ENCODE measurements at places on chromosomes 12 and 14. TPM values are rescaled to one million over a fixed set of nuclear protein-coding genes. Genes with fewer than 3 reads are reported as not detected.

Gene DAO
- total RNA-seq, result not detected

Gene CLEC1A
- total RNA-seq, result not detected

DNA sequence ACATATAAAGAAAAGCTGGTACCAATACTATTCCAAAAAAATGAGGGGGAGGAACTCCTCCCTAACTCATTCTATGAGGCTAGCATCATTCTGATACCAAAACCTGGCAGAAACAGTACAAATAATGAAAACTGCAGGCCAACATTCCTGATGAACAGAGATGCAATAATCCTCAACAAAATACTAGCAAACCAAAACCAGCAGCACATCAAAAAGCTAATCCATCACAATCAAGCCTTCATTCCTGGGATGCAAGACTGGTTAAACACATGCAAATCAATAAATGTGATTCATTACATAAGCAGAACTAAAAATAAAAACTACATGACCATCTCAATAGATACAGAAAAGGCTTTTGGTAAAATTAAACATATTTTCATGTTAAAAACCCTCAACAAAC, 281.3 kb downstream of the KCNH5 start:
- no peak for DNase-seq

Gene GPR84
- 0.39 TPM for total RNA-seq

GRCh38 chr12:93664573-93665138, 12.5 kb upstream of the CRADD start:
- no peak for DNase-seq

GRCh38 chr12:127655691-127656090, 611.3 kb upstream of the TMEM132C start:
- DNase-seq, result no peak

- no peak for DNase-seq
Observed at GRCh38 chr14:97777622-97778355, 980.6 kb downstream of the VRK1 start.

DNA sequence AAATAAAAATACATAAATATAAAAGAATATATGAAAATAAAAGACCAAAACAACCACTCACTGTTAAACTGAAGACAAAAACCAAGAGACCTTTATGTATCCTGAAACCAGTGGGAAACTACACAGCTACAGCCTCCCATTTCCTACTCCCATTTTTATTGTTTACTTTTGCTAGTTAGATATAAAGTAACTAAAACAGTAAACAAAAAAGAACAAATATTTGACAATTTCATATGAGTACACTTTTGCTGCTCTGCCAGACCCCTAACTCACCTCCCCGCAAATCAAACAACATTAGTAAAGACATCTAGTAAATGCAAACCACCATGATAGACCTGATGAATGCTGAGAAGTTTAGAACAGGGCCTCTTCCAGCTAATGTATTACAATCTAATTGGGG, 97.1 kb downstream of the BCL2L14 start:
- no peak for DNase-seq

Gene VWF
- total RNA-seq, result 0.44 TPM

DNA sequence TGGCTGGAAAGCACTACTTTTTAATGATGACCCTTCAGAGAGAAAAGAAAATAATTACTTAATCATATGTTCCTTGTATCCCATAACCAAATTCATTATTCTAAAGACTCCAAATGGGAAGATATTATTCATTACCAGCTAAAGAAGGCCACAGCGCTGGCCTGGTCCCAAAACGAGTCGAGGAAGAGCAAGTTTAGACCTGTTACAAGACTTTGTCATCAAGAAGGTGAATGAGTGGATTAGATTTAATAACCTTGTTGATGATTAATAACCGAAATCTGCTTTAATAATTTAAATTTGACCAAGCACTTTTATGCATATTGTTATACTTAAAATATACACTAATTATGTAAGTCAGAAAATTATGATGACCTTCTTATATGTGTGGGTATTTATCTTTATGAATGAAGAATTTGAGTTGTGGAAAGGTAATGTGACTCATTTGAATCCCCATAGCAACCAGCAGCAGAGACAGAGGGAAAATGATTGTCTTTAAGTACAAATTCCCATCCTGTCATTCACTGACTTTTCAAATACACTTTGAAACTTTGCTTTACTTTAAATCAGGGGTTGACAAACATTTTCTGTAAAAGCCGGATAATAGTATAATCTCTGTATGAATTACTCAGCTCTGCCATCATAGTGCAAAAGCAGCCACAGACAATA, 200.3 kb upstream of the NPAS3 start:
- no peak for DNase-seq
